Fibroblast of upper back skin (primary cell): ENCODE measurements at places on chromosomes 4 and X.

GRCh38 chr4:150078579-150079080 lies 385 bp downstream of the DCLK2 start:
- no peak for DNase-seq

- DNase-seq, result peak; percentile 4
Observed at GRCh38 chr4:102761296-102761701, 531 bp upstream of the MANBA start.

DNA sequence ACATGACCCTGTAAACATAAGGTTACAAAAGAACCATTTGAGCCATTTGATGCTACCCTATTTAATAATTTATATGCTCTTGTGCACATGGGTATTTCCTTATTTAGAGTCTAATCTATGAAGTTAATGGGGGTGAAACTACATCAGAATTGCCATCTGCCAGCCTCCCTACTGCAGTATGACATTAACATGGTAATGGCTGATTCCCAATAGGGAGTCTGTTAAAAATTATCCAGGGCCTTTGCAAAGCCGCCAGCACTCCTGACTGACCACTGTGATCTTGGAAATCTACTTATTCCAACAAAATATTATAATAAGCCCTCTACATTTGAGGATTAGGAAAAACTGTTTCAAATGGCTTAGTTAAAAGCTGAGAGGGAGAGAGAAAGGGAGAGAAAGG lies 153.7 kb downstream of the CLCN4 start:
- DNase-seq, result no peak

DNA sequence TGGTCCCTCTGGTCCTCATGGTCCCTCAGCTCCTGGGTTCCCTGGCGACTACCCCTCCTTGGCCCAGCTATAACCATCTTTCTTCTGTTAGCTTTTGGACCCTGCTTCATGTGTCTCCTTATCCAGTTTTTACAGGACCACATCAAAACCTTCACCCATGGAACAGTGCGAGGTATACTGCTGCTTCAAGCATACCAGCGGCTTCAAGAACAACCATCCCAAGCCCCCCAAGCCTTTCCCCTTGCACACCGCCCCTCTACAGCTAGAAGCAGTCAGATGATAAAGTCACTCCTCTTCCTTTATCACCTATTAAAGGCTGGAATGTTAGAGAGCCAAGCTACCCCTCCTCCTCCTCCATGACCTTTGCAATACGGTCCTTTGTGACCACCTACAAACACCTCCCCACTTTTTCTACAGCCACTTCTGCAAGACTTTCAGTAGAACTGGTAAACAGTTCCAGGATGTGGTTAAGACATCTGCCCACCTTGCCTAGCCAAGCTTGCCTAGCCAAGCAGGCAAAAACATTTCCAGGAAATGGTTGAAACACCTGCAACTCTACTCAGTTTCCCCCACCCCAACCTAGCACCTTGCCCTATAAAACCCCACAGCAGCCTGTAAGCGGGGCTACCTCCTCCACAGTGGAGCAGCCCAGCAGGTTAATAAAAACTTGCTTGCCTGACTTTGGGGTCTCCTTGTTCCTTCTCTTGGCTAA lies 125.7 kb downstream of the ZC4H2 start:
- no peak for DNase-seq

GRCh38 chr4:61079427-61079826 lies 120.7 kb upstream of the ADGRL3 start:
- DNase-seq, result no peak

DNA sequence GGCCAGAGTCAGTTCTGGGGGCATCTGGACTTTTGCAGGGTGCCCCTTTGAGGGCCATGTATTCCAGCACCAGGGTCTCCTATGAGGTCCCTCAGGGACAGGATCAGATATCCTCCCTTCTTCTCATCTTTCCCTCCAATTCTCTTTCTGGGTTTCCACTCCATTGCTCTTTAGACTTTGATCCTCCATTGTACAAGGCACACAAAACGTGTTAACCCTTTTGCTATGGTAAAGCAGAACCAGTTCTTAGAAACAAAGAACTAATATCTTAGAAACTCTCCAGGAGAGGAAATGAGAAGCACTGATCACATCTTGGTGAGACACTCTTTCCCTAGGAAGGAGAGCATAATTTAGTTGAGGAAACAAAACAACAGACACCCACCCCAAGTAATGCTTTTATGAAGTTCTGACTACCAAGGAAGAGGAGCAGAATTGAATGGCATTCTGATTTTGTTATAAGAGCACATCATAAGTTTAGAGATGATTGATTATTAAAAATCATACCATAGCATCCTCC lies 200.7 kb upstream of the NPY2R start:
- no peak for DNase-seq

DNA sequence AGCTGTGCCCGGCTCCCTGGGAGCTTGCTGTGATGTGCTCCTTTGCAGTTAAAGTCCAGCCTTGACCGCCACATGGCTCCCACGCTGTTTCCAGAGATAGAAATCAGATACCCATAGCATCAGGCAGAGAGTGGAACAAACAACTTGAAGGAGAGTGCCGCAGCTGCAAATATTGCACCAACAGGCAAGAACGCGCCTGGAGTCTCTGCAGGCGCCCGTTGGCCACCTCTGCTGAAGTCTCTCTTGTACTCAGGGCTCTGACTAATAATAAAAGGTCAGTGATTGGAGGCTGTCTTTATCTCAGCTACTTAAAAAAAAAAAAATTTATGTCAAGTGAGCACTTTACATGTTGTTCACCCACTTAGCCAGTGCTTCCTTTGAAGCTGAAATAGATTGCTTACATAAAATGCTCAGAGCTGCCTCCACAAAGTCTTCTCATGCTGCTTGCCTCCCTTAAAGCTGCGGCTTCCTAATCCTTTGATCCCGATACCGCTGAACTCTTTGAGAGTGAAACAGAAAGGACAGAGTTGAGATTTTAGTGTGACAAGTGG lies 30.9 kb upstream of the TENM3 start:
- DNase-seq, result peak; percentile 58

DNA sequence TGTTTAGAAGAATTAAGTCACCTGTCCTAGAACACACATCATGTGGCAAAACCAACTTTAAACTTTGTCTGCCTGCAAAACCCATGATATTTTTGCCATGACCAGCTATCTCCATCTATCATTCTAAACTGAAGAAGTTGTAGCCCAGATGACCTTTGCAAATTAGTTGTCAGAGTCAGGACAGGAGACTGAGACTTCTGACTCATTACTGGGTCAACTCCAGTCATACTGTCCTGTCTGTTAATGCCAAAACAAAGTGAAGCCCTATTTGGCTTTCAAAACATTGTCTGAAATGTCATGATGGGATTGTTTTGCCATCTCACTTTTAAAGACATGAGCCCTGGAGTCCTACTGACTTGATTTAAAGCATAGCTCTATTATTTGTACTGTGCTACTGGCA lies 365.7 kb upstream of the CPEB2 start:
- DNase-seq, result no peak

DNA sequence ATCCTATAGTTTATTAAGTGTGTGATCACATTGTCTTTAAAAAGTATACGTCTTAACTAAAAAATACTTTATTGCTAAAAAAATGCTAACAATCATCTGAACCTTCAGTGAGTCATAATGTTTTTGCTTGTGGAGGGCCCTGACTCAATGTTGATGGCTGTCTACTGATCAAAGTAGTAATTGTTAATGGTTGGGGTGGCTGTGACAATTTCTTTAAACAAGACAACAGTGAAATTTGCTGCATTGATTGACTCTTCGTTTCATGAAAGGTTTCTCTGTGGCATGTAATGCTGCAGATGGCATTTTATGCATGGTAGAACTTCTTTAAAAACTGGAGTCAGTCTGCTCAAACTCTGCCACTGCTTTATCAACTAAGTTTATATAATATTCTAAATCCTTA lies 101.4 kb upstream of the IL15 start:
- no peak for DNase-seq

GRCh38 chr4:137226900-137227299 lies 305.4 kb downstream of the PCDH18 start:
- DNase-seq, result peak; percentile 38

GRCh38 chrX:131271274-131271673 lies 17.8 kb downstream of the IGSF1 start:
- no peak for DNase-seq

- peak; percentile 42 for DNase-seq
Observed at GRCh38 chrX:86148024-86148511, at the start of gene DACH2. Gene DACH2 (plus strand): TSS chrX:86148451.

DNA sequence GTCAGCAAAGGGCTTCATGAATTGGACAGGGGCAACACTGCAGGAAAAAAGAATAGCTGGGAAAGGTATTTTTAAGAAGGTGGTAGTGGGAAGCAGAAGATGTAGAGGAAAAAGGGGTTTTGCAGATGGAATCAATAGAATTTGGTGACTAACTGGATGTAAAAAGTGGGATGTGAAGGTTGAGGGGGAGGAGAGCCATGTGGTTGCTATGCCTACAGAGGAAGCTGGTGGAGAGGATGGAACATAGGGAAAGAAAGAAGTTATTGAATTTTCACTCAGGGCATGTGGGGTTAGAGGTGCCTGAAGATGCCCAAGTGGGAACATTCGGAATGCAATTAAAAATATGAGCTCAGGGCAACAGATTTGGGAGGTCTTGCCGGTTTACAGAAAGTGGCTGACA lies 33.0 kb downstream of the REELD1 start:
- DNase-seq, result peak; percentile 35

GRCh38 chr4:99383399-99383798 lies 30.9 kb upstream of the ADH1C start:
- peak; percentile 26 for DNase-seq

DNA sequence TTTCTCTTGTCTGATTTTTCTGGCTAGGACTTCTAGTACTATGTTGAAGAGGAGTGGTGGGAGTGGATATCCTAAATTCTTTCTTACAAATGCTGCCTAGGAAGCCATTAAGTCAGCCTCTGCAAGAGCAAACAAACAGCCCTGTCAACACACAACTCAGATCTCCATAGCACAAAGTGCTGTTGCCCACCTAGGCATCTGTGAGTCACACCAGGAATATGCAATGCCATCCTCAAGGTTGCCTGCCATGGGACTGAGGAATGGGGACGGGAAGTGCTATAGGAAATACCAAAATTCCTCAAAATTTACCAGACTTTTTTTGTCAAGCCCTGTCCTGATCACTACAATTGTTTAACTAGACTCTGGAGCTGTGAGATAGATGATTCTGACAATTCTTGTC lies 466.9 kb downstream of the FSTL5 start:
- peak; percentile 3 for DNase-seq

DNA sequence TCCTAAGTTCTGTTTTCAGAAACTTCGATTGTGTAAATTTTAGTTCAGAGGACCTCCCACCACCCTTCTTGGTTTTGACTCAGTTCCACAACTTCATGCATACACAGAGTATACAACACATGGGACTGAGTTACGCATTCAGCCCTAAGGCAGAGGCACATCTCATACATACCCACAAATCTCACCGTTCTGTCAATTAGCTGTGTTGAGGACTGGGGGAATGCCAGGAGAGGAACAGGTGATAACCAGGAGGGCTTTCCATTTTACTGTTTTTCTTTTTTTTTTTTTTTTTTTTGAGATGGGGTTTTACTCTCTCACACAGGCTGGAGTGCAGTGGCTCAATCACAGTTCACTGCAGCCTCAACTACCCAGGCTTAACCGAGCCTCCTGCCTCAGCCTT lies 150.2 kb downstream of the TSPAN5 start:
- no peak for DNase-seq

- DNase-seq, result no peak
Observed at GRCh38 chr4:141676087-141676670, 39.8 kb downstream of the IL15 start.

GRCh38 chr4:47383829-47384427 lies 79.6 kb downstream of the COMMD8 start:
- DNase-seq, result peak; percentile 32

- DNase-seq, result no peak
Observed at GRCh38 chr4:43959976-43960375, 488.6 kb downstream of the KCTD8 start.

- no peak for DNase-seq
Observed at GRCh38 chr4:165402375-165402774, 23.6 kb downstream of the CPE start.

- no peak for DNase-seq
Observed at GRCh38 chr4:166846939-166847338, 387.4 kb downstream of the SPOCK3 start.

DNA sequence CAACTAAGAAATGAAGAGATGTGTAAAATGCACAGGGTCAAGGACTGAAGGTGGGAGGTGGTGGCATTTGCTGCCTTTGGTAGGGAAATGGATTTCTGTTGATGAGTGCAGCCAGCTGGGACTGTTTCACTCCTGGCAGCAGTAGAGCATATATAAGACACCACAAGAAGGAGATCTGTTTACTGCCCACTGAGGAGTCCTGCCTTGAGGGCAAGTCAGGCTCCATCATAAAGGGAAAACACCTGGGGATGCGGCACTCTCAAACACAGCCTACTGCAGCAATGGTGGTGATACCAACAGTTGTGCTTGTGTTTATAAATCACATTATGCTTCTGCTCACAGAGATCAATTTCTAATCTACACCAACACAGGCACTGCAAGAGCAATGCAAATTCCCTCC lies 222.1 kb downstream of the TACR3 start:
- no peak for DNase-seq
